Activated CD4-positive, alpha-beta T cell treated with anti-CD3 and anti-CD28 coated beads for 24 hours (primary cell): ENCODE measurements at places on chromosomes 11 and 22.
A peak's percentile ranks its signal among the peaks of the same experiment; 100 is the strongest.

DNA sequence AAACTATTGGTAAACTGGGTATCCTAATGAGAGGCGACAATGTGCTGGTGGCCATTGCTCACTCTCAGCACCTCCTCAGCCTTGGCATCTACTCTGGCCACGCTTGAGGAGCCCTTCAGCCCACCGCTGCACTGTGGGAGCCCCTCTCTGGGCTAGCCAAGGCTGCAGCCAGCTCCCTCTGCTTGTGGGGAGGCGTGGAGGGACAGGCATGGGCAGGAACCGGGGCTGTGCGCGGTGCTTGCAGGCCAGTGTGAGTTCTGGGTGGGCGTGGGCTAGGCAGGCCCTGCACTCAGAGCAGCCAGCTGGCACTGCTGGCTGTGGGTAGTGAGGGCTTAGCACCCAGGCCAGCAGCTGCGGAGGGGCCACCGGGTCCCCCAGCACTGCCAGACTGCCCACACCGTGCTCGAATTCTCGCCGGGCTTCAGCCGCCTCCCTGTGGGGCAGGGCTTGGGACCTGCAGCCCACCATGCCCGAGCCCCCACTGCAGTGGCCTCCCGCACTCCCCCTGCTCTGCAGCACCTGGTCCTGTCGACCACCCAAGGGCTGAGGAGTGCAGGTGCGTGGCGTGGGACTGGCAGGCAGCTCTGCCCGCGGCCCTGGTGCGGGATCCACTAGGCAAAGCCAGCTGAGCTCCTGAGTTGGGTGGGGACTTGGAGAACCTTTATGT is 575.9 kb upstream of the ANO3 start:
- no peak for DNase-seq

GRCh38 chr11:92266806-92267205 is 42.2 kb downstream of the FAT3 start:
- no peak for DNase-seq

DNA sequence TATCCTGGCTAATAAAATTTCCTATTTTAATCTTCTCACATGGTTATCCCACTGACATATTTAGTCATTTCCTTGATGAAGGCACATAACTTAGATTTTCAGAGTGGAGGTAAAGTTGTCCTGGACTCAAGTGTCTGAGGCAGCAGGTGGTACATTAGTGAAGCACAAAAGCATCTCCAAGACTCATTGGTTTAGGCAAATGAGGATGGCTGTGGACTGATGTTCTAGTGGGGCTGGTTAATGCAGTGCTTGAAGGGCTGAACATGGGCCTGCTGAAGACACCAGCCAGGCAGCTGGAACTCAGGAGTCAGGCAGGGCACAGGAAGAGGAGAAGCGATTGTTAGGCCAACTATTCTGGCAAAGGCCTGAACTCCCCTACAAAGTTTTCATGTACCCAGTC is 76.3 kb upstream of the SESN3 start:
- no peak for DNase-seq

GRCh38 chr22:36465232-36466021 is 16.0 kb downstream of the TXN2 start:
- DNase-seq, result no peak

DNA sequence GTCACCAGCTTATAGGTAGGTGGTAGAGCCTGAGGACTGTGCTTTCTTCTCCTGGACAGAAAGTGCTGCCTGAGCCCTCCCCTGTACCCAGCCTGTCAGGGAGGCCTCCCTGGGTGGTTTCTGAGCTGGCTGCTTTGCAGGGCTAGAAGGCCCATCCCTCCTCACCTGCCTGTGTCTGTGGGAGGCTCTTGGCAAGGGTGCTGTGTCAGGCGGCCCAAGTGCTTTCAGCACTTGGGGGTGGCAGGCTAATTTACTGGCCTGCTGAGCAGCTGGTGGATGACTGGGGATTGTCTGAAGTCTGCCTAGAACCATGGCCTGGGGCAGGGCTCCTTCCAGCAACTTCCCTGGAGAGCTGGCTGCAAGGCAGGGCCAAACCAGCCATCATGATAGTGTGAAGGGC is 139.0 kb upstream of the NAV2 start:
- DNase-seq, result no peak

- DNase-seq, result no peak
Observed at GRCh38 chr22:27990879-27991278, 71.8 kb upstream of the PITPNB start.

GRCh38 chr11:102994105-102994504 is 38.6 kb upstream of the MMP13 start:
- no peak for DNase-seq

GRCh38 chr11:76007166-76007565 is 192.2 kb downstream of the UVRAG start:
- DNase-seq, result no peak

DNA sequence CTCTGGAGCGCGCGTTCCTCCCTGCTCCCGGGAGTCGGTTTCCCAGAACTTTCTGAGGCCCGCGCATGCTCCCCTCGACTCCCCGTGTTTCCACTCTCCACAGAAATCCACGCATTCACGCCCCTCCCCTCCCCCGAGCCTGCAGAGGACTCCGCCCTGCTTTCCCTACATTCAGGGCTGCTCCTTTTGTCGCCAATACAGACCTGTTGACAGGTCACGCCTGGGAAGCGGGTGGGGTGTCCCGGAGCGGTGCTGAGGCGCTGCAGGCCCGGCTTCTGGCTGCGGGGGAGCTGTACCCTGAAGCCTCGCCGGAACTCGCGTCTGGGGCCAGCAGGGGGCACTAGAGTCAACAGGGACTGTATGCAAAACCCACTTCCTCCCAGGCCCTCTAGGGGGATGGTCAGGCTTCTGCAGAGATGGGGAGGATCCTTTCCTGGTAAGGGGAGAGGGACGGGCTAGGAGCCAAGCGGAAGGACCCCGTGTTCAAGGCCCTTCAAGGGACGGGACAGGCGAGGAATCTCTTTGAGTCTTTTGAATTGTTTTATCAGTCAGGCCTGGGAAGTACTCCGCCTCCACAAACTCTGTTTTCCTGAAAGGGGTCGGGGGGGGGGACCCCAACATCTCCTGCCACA is at the start of gene PRAME:
PRAME (minus strand) TSS at position 294 of the 632 bp plus-strand sequence. CDS start 2,433 bp downstream, outside the sequence.
- DNase-seq, result peak; percentile 80

- DNase-seq, result no peak
Observed at GRCh38 chr11:12110714-12111548, 541 bp downstream of the MICAL2 start.

DNA sequence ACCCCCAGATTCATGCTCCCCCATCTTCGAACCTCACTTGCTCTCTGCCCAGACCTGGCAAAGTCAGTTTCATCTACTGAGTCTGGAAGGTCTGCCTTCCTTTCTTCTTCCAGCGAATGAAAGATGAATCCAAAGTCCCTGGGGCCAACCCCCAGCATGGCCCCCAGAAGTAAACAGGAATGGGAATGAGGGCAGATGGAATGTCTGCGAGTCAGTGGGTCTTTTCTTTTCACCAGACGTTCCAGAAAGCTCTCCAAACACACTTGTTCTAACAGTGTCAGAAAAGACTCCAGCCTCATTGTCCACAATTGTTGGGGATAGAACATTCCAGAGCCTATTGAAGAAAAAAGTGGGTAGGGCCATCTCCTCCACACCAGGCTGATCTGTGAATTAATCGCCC is 28.6 kb downstream of the RIBC2 start:
- DNase-seq, result no peak

- DNase-seq, result no peak
Observed at GRCh38 chr11:1422481-1422880, 32.7 kb downstream of the BRSK2 start.

DNA sequence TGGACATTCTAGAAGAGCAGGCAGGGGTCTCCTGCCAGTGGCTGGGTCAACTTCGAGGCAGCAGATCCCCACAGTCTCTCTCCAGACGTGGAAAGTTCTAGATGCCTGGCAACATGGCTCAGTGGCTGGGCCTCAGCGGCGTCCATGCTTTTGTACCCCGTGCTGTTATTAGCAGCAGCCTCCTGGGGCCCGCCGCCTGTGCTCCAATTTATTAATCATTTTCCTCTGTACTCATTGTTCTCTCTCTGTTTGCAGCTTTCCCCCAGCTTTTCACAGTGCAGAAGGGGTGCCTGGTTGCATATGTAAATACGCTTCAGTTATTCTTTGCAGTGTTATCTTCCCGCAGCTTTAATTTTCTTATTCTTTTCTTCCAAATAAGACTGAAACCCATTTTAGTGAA is 515.1 kb downstream of the TBC1D22A start:
- no peak for DNase-seq

GRCh38 chr11:62804310-62805075 is 747 bp downstream of the NXF1 start:
- DNase-seq, result no peak

GRCh38 chr22:33504941-33505625 is 415.2 kb downstream of the LARGE1 start:
- no peak for DNase-seq

- no peak for DNase-seq
Observed at GRCh38 chr11:20963596-20963995, 294.2 kb downstream of the NELL1 start.

- no peak for DNase-seq
Observed at GRCh38 chr11:47001781-47002181, 65.2 kb downstream of the CSTPP1 start.

GRCh38 chr11:130645843-130646197 is 197.4 kb downstream of the ADAMTS15 start:
- no peak for DNase-seq

- peak; percentile 12 for DNase-seq
Observed at GRCh38 chr11:61587541-61587941, 6.7 kb upstream of the SYT7 start.

- no peak for DNase-seq
Observed at GRCh38 chr11:10414181-10414580, 40.9 kb upstream of the AMPD3 start.

DNA sequence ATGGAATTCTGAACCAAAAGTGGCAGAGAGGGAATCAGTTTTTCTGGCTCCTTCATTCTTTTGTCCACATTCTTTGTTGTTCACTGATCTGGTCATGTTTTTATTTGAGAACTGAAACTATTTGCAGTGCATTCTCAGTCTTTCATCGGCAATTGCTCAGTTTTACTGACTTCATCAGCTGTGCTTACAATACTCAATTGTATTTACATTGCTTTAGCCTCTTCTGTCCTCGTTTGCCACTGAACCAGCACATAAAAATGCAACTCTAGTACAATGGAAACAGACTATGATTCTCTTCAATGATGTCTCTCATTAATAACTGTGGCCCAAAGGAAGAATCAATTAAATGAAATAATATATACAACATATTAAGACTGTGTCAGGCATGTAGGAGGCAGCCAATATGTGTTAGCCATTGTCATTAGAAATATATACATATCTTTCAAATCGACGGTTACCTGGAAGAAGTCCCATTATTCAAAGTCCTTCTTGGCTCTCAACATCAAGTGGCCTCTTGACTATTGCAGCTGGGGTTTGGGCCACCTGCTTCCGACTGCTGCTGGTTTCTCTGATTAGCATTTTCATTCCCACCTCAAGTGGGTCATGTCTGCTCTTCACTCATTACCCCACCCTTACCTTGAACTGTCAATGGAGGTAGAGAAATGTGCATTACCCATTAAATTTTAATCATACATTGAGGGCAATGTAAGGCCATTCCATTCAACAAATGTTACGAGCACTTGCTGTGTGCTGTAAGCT is 600.1 kb downstream of the INSC start:
- no peak for DNase-seq

DNA sequence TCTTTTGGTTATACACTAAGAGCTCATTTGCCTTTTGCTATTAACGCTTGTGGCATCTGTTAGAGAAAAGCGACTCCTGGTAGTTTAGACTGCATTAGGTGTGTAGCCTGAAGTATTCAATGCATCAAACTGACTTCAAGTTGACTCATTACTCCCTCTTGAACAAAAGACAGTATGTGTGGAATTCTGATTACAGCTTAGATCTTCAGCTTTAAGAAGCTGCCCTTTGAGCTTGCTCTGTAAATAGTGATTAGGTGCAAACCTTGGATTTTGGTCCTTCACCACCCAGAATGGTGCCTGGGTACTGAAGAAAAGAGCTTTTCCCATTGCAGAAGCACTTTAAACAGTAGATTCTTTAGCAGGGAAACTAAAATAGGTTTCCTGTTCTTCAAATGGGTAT is 62.1 kb downstream of the FAT3 start:
- no peak for DNase-seq

GRCh38 chr11:30919389-30920152 is 333.4 kb upstream of the MPPED2 start:
- DNase-seq, result no peak
